ENCODE measurements at places on chromosomes 16 and 17.
A peak's percentile ranks its signal among the peaks of the same experiment; 100 is the strongest.

- DNase-seq = peak; percentile 38
Observed at GRCh38 chr16:24689128-24689527, 40.3 kb upstream of the TNRC6A start.

DNA sequence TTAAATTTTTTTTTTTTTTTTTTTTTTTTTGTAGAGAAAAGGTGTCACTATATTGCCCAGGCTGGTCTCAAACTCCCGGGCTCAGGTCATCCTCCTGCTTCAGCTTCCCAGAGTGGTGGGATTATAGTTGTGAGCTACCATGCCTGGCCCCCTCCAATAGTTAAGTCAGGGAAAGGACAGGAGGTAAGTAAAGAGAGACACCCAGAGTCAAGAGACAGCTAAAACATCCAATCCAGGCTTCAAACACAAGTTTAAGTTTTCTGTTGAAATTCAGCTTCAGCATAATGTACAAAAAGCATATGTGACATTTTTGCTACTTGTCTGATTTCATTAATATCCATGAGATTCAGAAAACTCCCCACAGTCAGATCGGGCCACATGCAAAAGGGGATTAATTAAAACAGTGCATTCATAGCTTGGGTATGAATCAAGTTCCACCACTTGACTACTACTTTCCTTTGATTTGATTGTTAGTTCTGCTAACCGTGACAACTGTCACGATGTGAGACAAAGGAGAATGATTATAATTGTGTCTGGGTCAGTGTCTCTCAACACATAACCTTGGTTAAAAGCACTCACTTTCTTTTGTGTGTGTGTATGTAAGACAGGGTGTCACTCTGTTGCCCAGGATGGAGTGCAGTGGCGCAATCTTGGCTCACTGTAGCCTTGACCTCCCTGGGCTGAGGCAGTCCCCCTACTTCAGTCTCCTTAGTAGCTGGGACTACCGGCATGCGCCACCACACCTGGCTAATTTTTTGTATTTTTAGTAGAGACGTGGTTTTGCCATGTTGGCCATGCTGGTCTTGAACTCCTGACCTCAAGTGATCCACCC is 184.9 kb downstream of the PARN start:
- DNase-seq = no peak

DNA sequence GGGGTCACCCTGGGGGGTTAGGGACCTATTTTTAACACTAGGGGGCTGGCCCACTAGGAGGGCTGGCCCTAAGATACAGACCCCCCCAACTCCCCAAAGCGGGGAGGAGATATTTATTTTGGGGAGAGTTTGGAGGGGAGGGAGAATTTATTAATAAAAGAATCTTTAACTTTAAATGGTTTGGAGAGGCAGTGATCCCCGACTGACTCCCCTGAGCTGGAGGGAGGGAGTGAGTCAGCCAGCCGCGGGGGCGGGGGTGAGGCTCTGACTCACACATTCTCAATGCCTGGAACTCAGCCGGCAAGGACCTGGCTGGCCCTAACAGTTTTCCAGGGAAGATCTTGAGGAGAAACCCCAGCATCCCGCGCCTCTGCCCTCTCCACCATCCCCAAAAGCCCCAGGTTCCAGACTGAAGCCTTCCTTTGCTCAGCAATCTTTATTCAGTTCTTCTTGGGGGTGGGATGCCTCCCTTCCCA is 1.5 kb downstream of the HCFC1R1 start:
- DNase-seq = peak; percentile 96

- DNase-seq = peak; percentile 25
Observed at GRCh38 chr17:81909966-81910839, 996 bp downstream of the PCYT2 start.

DNA sequence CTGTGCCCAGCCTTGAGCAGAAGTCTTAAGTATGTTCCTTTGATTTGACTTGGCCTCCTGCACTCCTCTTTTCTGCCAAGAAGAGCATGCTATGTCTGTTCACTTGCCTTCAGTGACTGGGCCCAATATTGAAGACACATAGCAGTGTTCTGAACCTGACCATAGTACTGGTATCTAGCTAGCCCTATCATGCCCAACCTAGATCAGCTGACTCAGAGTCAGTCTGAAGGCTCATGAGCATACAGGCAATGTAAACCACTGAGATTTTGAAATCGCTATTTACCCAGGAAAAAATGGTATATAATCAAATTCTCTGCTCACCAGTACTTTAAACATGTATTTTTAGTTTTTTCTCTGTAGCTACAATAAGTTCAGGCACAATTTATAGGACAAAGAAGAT is 129.4 kb downstream of the TANC2 start:
- DNase-seq = peak; percentile 19

- DNase-seq = peak; percentile 46
Observed at GRCh38 chr17:75571197-75571884, 16.3 kb upstream of the MYO15B start.

- DNase-seq = peak; percentile 2
Observed at GRCh38 chr16:71669926-71670536, 44.0 kb downstream of the MARVELD3 start.

GRCh38 chr16:49911430-49911829 is 55.5 kb upstream of the ZNF423 start:
- no peak for DNase-seq

GRCh38 chr17:68249354-68249765 is 1.5 kb downstream of the AMZ2 start:
- peak; percentile 33 for DNase-seq

GRCh38 chr17:82311971-82312370 is 5.4 kb downstream of the CD7 start:
- DNase-seq = no peak

DNA sequence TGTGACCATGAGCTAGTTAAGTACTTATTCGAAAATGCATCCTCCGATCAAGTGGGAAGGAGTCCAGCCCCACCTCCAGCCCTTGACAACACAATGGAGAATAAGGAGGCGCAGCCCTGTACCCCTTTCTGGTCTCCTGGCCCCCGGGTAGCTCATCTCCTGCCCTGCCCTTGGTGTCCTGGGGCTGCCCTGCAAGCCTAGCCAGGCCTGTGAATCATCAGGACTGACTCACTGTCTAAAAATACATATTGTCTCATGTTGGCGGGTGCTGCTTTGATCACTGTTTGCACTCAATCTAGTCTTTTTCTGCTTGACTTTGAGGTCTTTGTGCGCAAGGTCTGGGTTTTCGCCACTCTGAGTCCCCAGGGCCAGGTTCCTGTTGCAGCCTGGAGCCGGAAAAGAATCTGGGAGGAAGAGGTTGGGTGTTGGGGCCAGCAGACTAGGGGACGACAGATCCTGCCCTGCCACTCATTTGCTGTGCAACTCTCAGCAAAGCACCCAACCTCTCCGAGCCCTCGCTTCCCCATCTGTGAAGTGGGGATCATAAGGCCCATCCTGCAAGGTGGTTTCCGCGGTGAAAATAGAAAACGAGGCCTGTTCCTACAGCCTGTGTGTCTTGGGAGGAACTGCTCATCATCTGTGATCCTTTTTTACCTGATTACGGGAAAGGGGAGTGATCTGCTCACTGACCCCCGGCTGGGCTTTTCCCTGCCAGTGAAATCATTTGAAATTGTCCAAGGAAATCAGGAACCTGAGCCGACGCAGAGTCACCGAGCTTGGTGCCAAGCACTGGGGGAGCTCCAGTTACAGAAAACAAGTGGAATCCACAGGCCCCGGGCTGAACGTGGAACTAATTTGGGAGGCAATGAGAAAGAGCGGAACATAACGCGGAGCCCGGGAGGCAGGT is 230.4 kb downstream of the PARN start:
- peak; percentile 86 for DNase-seq

GRCh38 chr17:57735707-57736106 is 9.4 kb downstream of the CCDC182 start:
- DNase-seq = peak; percentile 16

DNA sequence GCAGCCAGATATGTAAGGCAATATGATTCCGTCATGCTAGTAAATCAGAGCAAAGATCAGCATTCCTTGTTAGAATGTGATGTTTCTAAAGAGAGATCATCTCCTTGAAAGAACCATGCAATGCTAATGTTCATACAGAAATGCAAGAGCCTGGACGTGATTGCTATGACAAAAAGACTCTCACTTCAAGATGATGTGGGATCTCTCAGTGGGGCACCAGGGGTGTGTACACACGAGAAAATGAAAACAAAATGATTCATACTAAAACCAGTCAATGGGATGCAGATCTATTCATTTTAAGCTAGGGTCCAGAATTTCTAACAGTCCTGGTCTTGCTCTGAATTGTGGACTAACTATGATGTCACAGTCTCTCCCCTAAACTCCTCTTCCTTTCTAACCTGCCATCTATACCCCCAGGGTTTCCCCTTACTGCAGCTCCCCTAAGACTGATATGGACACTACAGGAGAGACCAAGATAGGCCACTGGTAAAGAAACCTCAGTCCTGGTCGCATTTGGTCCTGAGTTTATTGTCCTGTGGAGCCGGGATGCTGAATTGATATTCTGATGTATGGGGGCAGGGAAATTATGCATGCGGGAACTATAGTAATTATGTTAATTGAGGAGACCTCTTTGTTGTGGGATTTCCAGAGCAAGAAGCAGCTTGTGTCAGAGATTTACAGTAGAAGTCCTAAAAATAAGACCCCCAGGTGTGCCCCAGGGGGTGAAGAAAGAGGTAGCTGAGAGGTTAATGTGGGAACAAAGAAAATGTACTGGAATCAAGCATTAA is 179.0 kb downstream of the PMP22 start:
- no peak for DNase-seq

- no peak for DNase-seq
Observed at GRCh38 chr17:72816406-72816805, 276.1 kb downstream of the SLC39A11 start.

DNA sequence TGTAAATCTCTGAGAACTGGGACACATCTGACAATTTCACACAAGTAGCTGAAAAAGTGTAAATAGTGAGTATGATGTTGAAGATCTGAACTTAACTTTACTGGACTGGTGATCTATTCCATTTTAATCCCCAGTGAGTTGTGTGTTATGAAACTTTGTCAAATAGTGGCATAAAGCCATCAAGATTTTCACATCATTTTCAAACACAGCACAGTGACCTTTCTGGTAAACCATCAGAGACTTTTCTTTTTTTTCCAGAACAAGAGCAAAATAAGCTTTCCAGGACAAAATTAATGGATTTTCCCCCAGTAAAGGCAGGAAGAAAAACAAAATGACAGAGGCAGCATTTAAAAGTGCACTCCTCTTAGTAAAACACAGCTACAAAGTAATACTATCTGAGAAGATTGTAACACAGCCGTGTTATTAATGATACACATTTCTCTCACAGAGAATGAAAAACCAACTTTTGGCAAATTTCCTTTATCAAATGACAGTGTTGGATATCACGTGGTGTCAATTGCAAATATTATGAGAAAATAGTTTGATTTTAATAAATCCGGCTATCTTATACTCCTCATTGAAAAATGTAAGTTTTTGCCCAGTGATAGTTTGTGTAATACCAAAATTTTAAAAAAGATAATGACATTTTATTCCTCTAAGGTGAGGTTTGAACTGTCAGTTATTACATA is 16.8 kb upstream of the COL1A1 start:
- no peak for DNase-seq

DNA sequence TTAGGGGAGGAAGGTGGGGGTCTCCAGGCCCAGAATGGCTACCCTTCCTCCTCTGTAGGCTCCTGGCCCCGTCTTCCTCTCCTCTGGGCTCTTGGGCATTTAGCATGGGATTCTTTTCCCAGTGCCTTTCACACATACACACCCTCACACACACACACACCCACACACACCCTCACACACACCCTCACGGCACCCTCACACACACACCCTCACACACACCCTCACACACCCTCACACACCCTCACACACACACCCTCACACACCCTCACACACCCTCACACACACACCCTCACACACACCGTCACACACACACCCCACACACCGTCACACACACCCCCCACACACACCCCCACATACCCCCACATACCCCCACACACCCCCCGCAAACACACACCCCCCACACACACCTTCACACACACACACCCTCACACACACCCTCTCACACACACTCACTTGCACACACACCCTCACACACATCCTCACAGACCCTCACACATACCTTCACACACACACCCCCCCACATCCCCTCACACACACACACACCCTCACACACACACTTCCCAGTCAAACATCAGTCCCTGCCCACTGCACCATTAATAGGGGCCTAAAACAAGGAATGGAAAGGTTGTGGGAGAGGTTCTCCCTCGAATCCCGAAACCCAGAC is 845 bp downstream of the SGCA start:
- DNase-seq = no peak

DNA sequence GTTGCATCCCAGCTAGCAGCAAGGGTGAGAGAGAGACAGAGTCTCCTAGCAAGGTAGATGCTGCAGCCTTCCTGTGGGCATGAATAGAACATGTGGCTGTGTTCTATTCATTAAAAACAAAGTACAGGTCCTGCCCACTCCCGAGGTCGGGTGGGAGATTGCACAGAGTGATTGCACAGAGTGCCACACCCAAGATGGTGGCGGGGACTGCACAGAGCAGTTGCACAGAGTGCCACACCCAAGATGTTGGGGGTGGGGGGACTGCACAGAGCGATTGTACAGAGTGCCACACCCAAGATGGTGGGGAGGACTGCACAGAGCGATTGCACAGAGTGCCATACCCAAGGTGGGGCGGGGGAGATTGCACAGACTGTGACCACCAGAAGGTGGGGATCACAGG is 410.8 kb upstream of the EEF2KMT start:
- no peak for DNase-seq

GRCh38 chr16:12651765-12652512 is 151.7 kb downstream of the CPPED1 start:
- peak; percentile 70 for DNase-seq

- DNase-seq = no peak
Observed at GRCh38 chr17:47843391-47843730, 2.3 kb upstream of the SCRN2 start.

- peak; percentile 92 for DNase-seq
Observed at GRCh38 chr16:85321509-85322271, 209.4 kb upstream of the CIBAR2 start.

- no peak for DNase-seq
Observed at GRCh38 chr17:82947051-82947991, 107.5 kb upstream of the ZNF750 start.

Data from M059J (cell line).